Aortic smooth muscle cell (primary cell): ENCODE measurements at places on chromosomes 1 and 21. TPM values are rescaled to one million over a fixed set of nuclear protein-coding genes. Genes with fewer than 3 reads are reported as not detected.

CLDN19 gene
- total RNA-seq: not detected in 2 replicates

OR14K1 gene
- not detected in 2 replicates for total RNA-seq

TSSK3 gene
- 0.40 and 1.7 TPM in 2 replicates for total RNA-seq

LAX1 gene
- under 0.01 TPM in 1 of 2 replicates, not detected in the other for total RNA-seq

MLLT11 gene
- 4.2 and 4.5 TPM in 2 replicates for total RNA-seq

PRELP gene
- 1.1 and 2.7 TPM in 2 replicates for total RNA-seq

TAL1 gene
- 0.31 and 0.66 TPM in 2 replicates for total RNA-seq

CCDC28B gene
- total RNA-seq: 15.6 and 17.6 TPM in 2 replicates

LCE1B gene
- not detected in 2 replicates for total RNA-seq

IGFN1 gene
- total RNA-seq: under 0.01 and 0.19 TPM in 2 replicates

KLHDC8A gene
- total RNA-seq: not detected in 2 replicates

PLPPR5 gene
- not detected in 2 replicates for total RNA-seq

IKBKE gene
- 11.5 and 12.9 TPM in 2 replicates for total RNA-seq

AQP10 gene
- under 0.01 and 0.06 TPM in 2 replicates for total RNA-seq

NUDT4B gene
- 20.1 and 26.1 TPM in 2 replicates for total RNA-seq

S100A7 gene
- total RNA-seq: not detected in 2 replicates

TDRD5 gene
- not detected in 2 replicates for total RNA-seq

ADAMTS5 gene
- 2.6 and 7.1 TPM in 2 replicates for total RNA-seq

MAN1C1 gene
- total RNA-seq: 6.1 and 8.9 TPM in 2 replicates

FBLIM1 gene
- 70.9 and 129 TPM in 2 replicates for total RNA-seq

HTR6 gene
- total RNA-seq: 0.06 and 0.13 TPM in 2 replicates

LCE2A gene
- total RNA-seq: not detected in 2 replicates

PTPRC gene
- total RNA-seq: 0.12 and 0.40 TPM in 2 replicates

ZMYND12 gene
- 0.56 and 0.92 TPM in 2 replicates for total RNA-seq

NIPAL3 gene
- total RNA-seq: 23.8 and 25.7 TPM in 2 replicates

TCEA3 gene
- 14.0 and 20.3 TPM in 2 replicates for total RNA-seq

GJA9 gene
- total RNA-seq: not detected in 2 replicates

IVL gene
- not detected in 2 replicates for total RNA-seq

CCDC185 gene
- not detected in 2 replicates for total RNA-seq

TFF2 gene
- not detected in 2 replicates for total RNA-seq

SERPINC1 gene
- 0.12 and 0.13 TPM in 2 replicates for total RNA-seq

KRTAP10-1 gene
- not detected in 2 replicates for total RNA-seq

NECTIN4 gene
- total RNA-seq: 0.13 TPM in 1 of 2 replicates, not detected in the other

SPRR4 gene
- total RNA-seq: not detected in 2 replicates

PPIAL4G gene
- total RNA-seq: 0.06 TPM in 1 of 2 replicates, not detected in the other

NOTCH2NLA gene
- total RNA-seq: 91.1 and 99.3 TPM in 2 replicates

TMEM54 gene
- total RNA-seq: 13.7 and 20.3 TPM in 2 replicates

S100A4 gene
- 462 and 473 TPM in 2 replicates for total RNA-seq

HES2 gene
- total RNA-seq: 0.75 and 0.92 TPM in 2 replicates

GBP3 gene
- 9.0 and 76.3 TPM in 2 replicates for total RNA-seq

IGSF21 gene
- not detected in 2 replicates for total RNA-seq

GATAD2B gene
- 2.6 and 4.7 TPM in 2 replicates for total RNA-seq

AGMAT gene
- total RNA-seq: 0.68 and 1.1 TPM in 2 replicates

SLC30A10 gene
- 0.44 TPM in 1 of 2 replicates, not detected in the other for total RNA-seq

SYT11 gene
- total RNA-seq: 80.1 and 93.3 TPM in 2 replicates

IL12RB2 gene
- total RNA-seq: not detected in 2 replicates

TEDDM1 gene
- not detected in 2 replicates for total RNA-seq

REN gene
- total RNA-seq: not detected in 2 replicates
